ENCODE measurements at places on chromosomes 16 and 17.

GRCh38 chr17:73770115-73770848 lies 126.0 kb upstream of the SDK2 start:
- DNase-seq = peak; percentile 94

- DNase-seq = no peak
These were observed 54.6 kb downstream of the EPN2 start for GRCh38 chr17:19291646-19292376.

- DNase-seq = no peak
These were observed 22.6 kb downstream of the CNTNAP1 start for GRCh38 chr17:42704837-42705494.

DNA sequence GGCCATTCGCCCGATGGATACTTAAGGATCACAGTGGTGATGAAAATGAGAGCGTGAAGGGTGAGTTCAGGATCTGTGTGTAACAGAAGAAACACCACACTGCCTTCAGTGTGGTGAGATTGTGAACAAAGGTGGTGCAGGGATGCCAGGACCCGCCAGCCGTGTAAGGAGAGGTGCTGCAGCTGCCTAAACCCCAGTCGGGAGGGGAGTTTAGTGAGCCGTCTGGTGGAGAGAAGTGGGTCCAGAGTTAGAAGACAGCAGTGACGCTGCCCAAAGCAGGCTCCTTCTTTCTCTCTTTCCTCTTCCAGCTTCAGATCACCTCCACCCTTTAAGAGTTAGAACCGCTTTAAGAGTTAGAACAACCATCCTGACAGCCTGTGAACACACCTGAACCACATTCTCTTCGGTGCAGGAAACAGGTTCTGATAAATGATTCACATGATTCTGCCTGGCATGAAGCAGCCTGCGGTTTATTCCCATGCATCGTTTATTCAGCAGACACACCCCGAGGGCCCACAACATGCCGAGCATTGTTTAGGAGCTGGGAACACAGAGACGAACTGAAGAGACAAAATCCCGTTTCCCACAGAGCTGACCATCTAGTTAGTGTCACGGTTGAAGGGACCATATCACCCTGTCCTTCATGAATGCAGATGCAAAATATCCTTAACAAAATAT lies 84.0 kb upstream of the DNAH17 start:
- no peak for DNase-seq

- no peak for DNase-seq
These were observed 43.4 kb upstream of the ANKFN1 start for GRCh38 chr17:56109836-56110235.

DNA sequence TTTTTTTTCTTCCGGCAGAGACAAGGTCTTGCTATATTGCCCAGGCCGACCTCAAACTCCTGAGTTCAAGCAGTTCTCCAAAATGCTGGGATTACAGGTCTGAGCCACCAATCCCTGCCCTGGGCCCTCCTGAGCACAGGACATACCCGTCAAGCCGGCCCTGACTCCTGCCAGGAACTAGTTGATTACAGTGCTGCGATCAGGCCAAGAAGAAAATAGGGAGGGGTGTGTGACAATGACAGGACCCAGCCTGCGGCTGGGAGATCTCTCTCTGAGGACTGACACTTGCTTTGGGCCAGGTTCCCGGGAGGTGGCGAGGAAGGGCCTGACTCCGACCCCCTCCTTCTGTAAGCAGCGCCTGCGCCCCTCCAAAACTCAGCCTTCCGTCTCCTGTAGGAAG lies 276.6 kb downstream of the MRTFB start:
- no peak for DNase-seq

DNA sequence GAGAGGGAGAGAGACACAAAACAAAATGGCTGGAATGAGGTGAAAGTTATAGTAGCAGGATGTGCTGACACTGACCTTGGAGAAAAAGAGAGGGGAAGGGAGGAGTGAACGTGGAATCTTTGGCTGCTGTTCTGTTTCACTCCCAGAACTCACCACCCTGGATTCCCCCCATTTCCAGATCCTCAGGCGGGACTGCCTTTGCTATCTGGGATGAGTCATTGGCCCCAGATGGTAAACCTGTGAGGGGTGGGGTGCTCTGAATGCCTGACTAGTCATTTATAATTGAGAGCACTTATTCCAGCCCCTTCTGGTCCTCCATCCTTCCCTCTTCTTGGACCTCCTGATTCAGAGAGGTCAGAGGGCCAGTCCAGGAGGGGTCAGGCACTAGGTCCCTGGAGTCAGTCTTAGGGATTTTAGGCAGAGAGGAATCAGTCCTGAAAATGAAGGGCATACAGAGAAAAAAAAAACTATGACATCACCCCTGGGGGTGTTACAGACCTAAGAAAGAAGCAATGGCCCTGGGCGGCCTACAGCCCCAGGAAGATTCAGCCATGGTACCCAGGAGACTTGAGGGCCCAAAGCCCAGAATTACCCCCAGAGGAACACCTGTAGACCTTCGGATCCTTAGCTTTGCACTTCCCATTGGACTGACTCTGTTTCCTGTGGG lies 2.2 kb upstream of the ZG16 start:
- DNase-seq = no peak

GRCh38 chr16:85461022-85461813 lies 151.9 kb upstream of the GSE1 start:
- no peak for DNase-seq

GRCh38 chr16:49788986-49789385 lies 66.9 kb downstream of the ZNF423 start:
- no peak for DNase-seq

DNA sequence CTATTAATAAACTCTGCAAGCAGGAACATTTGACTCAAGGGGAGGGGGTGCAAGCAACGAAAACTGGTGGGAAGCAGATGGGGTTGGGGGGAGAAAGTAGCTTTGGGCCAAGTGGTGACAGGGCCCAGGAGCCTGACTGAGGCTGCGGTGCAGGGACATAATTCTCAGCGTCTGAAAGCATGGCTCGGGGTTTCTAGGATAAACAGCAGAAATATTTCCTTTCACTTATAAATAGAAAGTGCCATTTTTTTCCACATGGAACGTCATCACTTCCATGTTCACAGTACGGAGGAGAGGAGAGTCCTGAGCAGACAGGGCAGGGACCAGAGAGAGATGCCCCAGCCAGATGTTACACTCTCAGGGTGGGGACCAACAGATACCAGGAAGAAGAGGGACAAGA lies 197.1 kb downstream of the ZFHX3 start:
- DNase-seq = no peak

GRCh38 chr16:17538927-17539326 lies 68.2 kb upstream of the XYLT1 start:
- no peak for DNase-seq

DNA sequence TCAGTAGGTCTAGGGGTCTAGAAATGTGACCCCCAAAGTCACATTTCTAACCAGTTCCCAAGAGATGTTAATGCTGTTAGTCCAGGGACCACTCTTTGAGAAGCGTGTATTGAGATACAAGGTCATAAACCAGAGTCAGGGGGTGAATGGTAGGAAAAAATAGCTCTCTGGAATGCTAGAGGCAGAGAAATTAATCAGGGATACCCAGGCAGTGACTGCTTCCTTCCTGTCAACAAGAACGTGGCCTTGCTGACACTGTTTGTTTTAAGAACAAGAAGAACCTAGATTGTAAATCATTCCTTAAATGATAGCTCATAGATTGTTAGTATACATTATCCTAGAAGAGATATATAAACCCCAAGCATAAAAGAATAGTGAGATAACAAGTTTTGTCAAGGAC lies 43.8 kb downstream of the PITPNM3 start:
- no peak for DNase-seq

DNA sequence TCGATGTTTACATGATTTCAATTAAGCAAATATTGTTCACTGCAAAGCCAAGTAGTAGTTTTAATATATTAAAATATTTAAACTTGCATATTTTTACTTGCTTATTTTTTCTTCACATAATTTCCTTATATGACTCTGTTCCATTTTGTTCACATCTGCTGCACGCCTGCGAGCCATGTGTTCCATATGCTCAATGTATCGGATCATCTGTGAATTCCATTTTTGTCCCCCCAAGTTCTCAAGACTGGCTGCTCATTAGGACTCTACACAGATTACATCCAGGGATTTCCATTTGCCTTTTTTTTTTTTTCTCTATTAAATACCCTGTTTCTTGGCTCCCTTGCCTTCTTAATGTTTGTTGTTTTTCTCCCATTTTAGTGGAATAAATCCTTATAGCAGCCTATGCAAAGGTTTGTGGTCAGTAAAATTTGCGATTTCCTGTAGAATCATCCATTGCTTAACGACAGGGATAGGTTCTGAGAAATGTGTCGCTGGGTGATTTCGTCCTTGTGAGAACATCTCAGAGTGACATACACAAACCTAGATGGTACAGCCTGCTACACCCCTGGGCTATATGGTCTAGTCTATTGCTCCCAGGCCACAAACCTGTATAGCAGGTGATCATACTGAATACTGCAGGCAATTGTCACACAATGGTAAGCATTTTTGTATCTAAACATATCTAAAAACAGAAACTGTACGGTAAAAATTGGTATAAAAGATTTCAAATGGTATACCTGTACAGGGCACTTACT lies 30.2 kb upstream of the TEKT3 start:
- DNase-seq = no peak

GRCh38 chr17:79797492-79798298 lies 818 bp upstream of the CBX8 start:
- DNase-seq = no peak

GRCh38 chr16:55900616-55901393 lies 25.6 kb upstream of the CES5A start:
- no peak for DNase-seq
